ENCODE measurements at places on chromosomes 11 and 22.

DNA sequence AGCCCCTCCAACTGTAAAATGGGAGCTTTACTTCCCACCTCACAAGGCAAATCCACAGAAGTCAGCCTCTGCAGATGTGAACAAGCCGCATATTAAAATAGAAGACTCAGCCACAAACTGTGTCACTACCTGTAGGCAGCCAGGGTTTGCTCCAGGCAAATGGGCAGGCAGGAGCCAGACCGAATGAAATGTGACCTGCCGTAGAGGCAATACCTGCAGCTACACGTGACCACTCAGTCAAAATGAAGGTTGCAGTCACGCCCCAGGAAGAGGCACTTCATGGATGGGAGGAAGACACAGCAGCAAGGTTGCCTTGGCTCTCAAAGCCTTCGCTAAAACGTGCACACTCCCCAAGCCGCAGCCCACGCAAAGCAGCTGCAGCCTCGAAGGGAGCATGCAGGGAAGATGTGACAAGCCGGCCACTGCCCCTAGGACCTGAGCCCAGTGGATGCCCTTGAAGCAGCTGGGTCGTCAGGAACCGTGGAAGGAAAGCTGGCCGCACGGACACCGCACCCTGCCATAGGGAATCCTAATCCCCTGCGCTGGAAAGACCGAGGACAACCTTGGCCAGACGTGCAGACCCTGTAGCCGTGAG is 53.1 kb downstream of the SHANK2 start:
- no peak for DNase-seq

DNA sequence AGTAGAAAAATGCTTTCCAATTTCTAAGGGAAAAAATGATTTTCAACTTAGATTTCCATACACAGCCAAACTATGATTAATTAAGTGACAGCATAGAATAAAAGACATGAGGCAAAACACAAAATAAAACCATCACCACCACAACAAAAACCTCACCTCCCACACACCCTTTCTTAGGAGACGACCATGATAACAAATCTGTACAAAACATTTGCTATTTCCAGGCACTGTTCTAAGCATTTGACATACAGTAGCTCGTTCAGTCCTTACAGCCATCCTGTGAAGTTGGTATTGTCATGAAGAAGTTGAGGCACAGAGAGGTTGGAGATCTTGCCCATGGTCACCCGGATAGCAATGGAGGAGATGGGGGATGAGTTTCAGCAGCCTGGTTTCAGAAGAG is 8.7 kb downstream of the SPI1 start:
- no peak for DNase-seq

DNA sequence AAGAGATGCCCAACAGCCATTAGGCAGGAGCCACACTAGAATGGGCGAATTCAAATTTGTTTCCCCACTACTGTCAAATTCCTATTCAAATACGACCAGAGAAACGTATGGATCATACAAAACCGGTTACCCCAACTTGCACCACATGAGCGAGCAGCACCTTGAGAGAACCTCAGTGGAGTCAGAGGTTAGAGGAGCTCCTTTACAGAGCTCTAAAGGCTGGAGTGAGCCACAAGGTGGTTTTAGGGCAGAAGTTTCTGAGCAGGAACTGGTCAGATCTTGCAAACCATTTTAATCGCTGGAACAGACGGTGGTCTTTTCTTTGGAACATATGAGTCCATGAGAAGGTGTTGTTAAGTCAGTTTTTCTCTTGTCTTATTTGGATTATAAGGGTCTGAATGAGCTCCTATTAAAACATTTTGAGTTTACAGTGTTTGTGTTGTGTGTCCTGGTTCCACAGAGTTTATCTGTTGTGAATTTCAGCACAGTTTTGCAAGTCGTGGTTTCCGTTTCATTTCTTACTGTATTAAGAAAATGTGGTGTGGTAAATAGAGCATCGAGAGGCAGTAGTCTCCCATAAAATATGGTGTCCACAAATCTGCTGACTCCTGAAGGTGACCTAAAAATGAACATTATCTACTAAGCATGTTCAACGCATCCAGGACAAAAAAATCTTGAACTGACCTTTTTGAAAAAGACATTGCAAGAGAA is 471.7 kb downstream of the NTM start:
- no peak for DNase-seq

- DNase-seq = no peak
Observed at GRCh38 chr11:68946416-68947090, 34.2 kb downstream of the MRGPRD start.

GRCh38 chr11:35154952-35155351 is 16.0 kb downstream of the CD44 start:
- DNase-seq = no peak

All from NCI-H2171 (cell line).